Fibroblast of skin of left biceps (primary cell): ENCODE measurements at places on chromosomes 7 and 10.

DNA sequence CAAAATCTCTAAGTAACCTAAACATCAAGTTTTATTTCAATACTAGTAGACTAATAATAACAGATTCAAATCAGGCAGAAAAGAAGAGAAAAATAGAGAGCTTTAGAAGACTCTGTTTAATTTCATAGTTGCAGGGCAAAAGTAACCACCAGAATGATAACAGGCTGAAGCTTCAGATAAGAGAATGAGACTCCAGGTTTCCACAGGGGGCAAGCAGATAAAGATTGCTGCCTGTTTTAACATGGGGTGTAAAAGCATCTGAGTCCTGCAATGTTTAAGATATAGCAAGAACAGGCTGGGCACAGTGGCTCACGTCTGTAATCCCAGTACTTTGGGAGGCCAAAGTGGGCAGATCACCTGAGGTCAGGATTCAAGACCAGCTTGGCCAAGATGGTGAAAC is 11.0 kb downstream of the CROT start:
- no peak for DNase-seq

- DNase-seq = no peak
These were observed 121.5 kb upstream of the DPP6 start for GRCh38 chr7:153930696-153931095.

DNA sequence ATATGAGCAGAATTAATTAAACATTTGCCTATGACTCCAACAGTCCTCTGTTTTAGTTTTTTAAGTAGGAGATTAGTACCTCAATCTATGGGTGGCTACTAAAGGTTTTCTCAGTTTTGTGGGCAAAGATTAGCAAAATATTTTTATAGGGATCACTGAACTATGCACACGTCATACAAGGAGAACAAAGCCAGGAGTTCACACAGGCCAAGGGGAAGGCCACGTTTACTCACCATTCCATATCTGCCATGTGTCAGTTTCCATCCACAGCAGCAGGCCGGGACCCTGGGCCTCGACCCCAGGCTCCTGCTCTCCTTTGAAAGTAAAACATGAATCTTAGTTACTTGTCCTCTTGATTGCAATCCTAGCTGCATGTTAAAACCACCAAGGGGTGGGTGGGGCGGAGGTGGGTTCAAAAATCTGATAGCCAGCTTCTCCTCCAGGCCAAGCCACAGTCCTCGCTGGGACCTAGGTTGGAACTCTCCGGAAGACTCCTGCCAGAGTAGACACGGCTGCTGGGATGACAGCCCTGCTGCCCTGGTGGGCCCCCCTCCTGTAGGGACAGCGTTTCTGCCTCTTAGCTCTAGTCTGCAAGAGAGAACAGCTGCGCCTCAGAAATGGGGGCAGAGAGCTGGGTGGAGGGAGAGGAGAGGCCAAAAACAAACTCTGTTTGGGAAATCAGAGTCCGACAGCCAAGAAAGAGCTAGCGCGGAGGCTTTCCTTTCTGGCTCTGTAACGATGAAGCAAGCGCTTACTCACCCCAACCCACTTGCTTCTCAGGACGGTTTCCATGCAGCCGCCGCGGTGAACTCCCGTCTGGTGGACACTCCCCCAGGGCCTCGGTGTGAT is 35.6 kb downstream of the PITRM1 start:
- DNase-seq = peak; percentile 28

DNA sequence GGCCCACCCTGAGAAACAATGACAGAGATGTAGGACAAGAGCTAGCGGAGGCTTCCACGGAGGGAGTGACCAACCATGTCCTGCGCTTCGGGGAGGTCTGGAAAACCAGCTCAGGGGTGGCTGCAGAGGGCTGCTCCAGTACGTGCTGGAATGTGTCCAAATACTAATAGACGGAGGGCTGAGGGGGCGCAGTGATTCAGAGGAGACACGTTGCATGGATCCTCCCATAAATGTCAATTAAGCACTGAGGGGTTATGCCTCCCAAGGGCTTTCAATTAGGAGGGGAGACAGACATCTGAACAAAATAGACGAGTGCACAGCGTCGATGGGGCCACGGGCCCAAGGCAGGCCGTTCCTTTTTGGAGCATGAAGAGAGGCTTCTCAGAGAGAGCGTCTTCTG is 51.0 kb upstream of the NPS start:
- DNase-seq = no peak

DNA sequence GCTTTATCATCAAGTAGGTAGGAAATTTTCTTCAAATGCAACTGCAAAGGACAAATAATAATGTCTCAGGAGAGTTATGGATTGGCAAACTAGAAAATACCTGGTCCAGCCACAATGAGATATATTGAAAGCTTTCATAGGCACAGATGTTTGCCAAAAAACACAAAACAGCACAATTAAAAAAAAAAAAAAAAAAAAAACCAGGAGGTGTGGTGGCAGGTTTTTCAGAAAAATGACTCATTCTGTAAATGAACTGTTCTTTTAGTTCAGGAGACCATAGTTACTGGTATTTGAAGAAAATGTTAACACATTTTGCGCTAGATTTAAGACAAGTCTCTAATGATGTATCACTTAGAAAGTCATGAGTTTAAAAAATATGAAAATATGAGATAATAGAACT is 55.0 kb upstream of the JCAD start:
- DNase-seq = no peak

- no peak for DNase-seq
These were observed 108.6 kb upstream of the TAC1 start for GRCh38 chr7:97623333-97623732.

DNA sequence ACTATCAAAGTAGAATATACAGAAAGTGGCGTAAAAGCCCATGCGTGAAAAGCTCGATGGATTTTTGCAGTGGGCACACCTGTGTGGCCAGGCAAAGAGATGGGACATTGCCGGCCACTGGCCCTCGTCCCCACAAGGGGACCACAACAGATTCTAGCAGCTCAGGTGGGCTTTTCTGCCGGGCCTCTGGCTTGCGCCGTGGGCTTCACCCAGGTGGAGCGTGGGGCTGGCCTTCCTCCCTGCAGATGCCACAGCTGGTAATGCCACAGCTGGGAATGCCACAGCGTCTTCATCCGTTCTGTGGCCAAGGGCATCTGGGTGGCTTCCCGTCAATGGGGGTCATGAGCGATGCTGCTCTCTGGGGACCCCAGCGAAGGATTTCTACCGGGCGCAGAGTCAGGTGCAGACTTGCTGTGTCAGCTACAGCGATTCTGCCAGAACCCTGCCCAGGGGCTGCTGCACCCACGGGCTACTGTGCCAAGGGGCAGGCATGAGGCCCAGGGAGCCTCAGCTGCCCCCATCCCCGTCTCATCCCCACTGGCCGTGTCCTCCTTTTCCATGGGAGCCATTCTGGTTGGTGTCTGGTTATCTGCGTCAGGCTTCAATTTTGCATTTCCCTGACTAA is 52.5 kb upstream of the NKX6-2 start:
- no peak for DNase-seq

- no peak for DNase-seq
These were observed 220 bp upstream of the ZKSCAN5 start for GRCh38 chr7:99504281-99504602.

GRCh38 chr7:112573302-112574039 is 92.7 kb downstream of the LSMEM1 start:
- DNase-seq = no peak

DNA sequence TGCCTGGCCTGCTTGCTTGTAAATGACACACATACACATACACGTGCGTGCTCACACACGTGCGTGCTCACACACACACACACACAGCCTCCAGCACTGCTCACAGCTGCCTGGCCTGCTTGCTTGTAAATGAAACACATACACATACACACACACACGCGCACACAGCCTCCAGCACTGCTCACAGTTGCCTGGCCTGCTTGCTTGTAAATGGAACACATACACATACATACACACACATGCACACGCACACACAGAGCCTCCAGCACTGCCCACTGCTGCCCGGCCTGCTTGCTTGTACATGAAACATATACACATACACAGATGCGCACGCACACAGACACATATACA is 397.2 kb downstream of the PLXNA4 start:
- no peak for DNase-seq

DNA sequence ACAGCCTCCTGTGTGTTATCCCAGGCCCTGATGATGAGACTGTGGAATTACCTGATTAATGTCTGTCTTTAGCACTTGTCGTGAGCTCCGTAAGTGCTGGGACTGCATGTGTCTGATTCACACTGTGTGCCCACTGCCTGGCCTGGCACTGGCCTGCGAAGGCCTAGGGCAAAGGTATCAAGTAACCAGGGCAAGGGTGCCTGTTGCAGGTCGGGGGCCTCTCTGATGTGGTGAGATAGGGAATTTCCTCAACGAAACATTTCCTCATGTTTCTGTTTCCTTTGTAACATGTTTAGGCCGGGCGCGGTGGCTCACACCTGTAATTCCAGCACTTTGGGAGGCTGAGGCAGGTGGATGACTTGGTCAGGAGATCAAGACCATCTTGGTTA is 50.4 kb downstream of the LHPP start:
- DNase-seq = no peak

DNA sequence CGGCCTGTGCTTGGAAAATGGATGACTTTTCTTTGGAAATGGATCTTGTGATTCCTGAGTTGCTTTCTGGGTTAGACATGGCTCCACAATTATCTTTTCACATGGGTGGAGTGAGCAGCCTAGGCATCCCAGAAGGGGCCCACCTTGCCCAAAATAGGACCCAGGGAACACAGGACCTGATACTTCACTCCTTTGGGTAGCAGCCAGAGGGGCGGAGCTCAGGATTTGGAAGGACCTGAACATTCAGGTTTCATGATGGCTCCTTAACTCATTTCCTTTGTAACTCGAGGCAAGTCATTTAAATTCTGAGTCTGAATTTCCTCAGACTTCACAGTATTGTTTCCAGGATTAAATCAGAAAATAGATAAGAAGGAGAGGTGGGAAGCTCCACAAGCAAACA is 178.3 kb upstream of the ZMIZ1 start:
- no peak for DNase-seq

GRCh38 chr7:98855610-98856422 is 14.0 kb downstream of the TMEM130 start:
- DNase-seq = no peak

DNA sequence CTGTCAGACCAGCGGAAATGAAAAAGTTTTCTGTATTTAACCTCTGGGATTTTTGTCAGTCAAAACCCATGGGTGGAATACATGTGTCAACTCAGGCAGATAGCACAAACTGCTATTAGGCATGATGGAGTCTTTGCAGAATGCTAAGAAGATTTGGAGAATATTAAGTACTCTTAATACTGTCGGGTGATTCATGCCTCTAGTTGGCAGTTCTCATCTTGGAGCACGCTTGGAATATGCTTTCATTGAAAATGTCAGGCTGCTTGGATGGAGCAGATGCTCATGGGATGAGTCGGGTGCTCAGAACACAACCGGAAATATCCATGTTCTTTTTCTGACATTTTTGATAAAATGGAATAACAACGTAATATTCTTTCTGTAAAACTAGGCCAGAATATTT is 27.6 kb upstream of the PRKG1 start:
- no peak for DNase-seq

GRCh38 chr7:19369806-19370205 is 224.6 kb upstream of the FERD3L start:
- DNase-seq = no peak

GRCh38 chr10:116211682-116212081 is 61.3 kb downstream of the GFRA1 start:
- peak; percentile 57 for DNase-seq

DNA sequence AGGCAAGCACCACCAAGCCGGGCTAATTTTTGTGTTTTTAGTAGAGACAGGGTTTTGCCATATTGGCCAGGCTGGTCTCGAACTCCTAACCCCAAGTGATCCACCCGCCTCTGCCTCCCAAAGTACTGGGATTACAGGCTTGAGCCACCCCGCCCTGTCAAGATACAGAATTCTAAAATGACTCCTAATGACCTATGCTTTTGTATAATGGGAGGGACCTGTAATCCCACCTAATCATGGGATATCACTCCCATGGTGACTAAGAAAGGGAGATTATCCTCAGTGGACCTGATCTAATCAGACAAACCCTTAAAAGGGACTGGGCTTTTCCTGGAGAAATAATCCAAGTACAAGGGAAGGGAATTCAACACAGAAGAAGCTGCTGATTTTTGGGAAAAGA is 28.8 kb downstream of the SAMD8 start:
- no peak for DNase-seq

DNA sequence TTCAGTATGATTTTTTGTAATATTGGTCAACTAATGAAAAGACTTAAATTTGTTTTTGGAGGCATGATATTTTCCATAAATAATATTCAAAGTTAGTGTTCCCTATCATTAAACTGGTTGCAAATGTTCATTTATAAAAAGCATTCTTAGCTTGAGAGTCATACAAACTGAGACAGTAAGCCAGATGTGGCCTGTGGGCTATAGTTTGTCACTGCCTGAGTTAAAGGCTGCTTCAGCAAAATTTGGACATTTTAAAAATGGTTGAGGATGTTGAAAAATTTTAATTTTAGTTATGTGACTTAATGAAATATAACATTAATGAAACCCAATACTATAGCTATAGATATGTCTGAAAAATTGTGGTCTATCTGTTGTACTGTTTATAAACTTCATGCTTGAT is 180.2 kb upstream of the CACNA2D1 start:
- DNase-seq = no peak

DNA sequence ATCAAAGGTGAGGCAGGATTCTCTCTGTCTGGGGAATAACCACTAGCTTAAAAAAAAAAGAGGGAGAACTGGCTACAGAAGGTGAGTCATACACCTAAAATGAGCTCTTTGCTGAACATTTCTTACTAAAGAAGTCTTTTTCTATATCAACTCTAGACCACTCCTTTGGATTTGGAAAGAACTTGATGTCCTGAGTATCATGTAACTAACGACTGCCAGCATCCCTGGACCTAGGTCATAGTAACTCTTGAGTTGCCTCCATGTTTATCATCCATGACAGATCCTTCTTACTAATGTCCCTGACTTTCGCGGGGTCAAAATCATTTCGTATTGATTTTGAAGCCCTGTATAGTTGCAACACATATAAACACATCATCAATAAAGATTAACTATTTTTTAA is 89.1 kb downstream of the CNOT4 start:
- DNase-seq = no peak

- no peak for DNase-seq
These were observed 171.4 kb downstream of the KMT2E start for GRCh38 chr7:105185290-105186010.

- DNase-seq = no peak
These were observed 147.7 kb upstream of the NPVF start for GRCh38 chr7:25375805-25376600.

- no peak for DNase-seq
These were observed 209.0 kb downstream of the MAGI2 start for GRCh38 chr7:79244482-79244881.

GRCh38 chr10:107398115-107398514 is 233.6 kb upstream of the SORCS1 start:
- DNase-seq = no peak
